Epithelial cell of esophagus (primary cell): ENCODE measurements at places on chromosomes 13 and 19.

- DNase-seq, result no peak
Measured at GRCh38 chr19:11182994-11183393, 14.4 kb downstream of the KANK2 start.

GRCh38 chr19:51607920-51608562 lies 22.2 kb downstream of the SIGLEC5 start:
- DNase-seq, result peak; percentile 78

DNA sequence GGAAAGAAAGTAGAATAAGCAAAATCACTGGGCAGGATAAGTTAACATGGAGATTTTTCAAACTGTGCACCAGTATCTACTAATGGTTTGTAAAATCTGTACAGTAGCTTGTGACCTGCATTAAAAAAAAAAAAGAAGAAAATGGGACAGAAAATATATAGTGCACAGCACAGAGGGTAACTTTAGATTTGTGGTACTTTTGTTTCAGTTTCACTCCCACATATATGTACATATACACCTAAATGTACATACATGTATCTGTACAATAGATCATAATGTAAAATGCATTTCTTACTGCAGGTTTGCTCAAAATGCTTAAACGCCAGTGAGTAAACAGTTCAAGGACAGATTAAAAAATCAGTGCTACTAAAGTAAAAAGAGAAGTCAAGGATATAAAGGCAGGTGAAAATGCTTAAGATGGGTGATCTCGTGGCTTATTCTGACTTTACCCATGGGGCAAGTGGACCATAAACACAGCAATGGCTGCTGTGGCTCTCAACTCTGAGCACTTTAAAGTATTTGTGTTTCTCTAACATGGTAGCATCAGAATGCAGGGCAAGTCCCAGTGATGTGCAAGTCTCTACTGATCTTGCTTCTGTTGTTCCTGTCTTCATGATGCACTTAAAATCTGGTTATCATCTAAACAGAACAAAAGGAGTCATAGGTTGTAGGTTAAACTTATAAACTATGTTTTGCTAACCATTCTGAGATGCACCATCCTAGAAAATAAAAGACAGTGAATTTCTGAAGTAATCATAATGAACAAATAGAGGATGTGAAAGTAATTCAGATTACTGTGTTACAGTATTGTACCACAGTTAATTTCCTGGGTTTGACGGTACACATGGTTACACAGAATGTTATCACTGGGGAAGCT lies 112.3 kb downstream of the MIPEP start:
- DNase-seq, result no peak

- DNase-seq, result no peak
Measured at GRCh38 chr13:73056565-73056962, 2.2 kb upstream of the KLF5 start.

DNA sequence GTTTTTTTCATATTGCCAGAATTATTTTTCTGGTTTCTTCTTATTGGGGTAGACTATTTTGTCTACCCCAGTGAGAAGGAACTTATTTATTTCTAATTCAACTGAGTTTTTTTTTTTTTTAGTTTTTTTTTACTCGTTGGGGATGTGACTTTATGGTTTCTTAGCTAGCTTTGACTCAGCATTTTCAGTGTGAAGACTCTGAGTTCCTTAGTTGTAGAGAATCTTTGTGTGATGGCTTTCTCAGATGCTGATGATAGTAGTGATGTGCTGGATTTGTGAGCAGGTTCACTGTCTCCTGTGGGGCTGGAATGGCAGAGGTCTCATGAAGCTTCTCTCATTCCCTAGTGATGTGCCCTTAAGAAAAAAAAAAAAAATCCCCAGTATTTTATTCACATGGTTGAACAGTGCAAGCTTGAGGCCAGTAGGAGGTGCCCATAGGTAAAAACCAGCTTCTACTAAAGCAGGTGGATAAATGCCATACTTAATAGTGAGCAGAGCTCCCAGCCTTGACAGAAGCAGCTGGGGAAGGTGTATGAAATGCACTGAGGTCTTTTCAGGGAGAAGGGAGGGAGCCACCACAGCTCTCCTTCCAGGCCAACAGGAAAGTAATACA lies 106.2 kb upstream of the KLF5 start:
- peak; percentile 35 for DNase-seq

DNA sequence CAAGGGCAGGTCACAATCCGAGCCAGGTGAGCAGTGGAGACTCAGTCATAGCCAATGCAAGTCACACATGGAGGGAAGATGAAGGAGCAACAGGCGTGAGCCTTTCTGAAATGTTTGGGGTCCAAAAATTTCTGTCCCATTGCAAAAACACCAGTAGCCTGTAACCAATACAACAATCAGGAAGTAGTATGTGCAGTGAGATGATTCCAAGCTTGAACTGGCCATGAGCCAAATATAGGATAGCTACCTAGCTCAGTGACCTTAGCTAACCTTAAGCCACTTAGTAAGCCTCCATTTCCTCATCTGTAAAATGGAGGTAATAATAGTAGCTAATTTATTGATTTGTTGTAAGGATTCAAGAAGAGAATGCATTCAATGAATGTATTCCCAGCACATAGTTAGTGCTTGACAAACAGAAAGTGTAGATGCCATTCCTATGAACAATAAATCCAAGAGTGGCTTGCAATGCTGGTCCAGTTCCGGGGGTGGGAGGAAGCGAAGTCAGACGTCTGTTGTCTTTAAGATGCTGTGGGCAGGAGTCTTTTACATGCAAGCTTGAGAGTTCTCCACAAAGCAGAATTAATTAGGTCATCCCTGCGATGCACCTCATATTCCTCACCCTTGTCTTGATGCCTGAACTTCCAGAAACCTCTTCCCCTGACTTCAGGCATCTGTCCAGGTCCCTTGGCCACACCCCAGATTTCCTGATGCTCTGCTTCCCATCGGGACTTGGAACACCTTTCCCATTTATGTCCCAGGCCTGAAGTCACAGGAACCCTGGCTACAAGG lies 195.7 kb upstream of the UBL3 start:
- DNase-seq, result peak; percentile 58

DNA sequence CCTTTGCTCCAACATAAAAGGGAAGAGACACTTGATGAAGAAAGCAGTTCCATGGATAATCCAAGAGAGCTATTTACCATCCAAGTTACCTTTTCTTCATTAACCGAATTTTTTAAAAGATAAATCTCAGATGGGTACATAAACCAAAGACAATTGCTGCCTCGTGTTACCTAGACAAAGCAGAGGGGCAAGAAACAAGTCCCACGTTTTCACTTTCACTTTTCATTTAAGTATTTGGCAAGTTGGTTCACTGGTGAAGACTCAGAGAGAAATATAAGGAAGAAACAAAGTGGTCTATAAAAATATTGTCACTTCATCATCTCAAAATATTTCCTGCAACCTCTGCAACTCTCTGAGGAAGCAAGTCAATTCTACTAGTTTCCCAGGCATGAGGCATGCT lies 446.1 kb downstream of the FGF14 start:
- DNase-seq, result no peak

DNA sequence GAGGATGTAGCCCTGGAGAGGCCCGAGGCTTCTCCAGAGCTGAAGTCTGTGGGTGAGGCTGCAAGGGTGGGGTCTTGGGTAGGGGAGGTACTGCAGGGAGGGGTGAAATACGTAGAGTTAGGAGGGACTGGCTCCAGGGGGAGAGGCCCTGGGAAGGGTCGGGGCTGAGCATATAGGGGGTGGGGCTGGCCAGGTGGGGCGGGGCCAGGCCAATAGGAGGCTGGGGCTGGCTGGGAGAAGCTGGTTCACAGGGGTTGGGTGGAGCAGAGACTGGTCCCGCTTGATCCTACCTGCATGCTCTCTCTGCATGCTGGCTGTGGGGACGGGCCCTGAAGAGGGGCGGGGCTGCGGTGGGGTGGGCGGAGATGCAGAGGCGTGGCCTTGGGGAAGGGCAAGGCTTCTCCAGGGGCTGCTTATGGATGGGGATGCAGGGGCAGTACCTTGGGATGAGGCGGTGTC lies 51.9 kb downstream of the CELF5 start:
- peak; percentile 84 for DNase-seq

DNA sequence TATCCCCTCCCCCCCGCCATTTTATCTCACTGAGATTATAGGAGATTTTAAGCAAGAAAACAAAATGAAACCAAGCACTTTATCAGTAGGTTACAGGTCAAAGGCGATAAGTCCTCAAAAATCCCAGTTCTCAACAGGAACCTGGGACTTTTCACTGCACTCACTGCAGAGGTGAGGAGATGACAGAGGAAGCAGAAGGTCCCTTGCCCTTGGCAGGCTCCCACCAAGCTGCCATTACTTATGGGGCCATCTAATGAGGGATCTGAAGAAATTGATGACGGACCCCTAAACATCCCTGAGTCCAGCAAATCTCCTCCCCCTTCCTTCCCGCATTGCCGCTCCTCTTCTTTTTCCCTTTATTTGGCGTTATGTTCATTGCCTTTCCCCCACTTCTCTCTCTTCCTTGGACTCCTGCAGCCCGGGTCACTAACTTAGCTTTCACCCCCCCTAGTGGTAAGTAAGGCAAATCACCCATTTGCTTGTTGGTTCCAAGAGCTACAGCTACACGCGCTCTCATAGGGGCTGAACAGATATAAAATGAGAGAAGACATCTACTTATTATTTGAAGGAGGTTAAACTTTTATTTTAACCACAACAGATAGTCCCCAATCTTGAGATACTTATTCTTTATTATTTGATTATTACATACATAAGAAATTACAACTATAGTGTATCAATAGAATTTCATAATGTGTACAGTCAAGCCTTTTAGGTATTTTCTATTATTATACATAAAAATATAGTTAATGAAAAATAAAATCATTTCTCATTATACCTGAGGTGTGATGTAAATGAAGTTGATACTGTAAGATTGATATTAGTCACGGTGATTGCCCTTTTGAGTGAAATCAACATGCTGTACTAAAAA lies 52.0 kb upstream of the ARGLU1 start:
- DNase-seq, result peak; percentile 69

DNA sequence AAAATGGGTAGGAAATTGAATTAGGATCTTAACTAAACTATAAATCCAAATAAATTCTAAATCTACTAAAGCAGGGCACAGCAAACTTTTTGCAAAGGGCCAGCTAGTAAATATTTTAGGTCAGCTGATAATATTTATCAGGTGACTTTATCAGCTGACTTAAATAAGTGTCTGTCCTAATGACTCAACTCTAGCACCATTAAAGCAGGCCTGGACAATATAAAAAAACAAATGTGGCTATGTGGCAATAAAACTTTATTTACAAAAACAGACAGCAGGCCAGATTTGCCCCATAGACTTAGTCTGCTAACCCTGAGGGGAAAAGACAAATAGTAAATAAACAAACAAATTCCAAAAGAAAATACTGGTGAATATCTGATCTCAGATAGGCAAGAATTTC lies 27.7 kb upstream of the DOCK9 start:
- no peak for DNase-seq

DNA sequence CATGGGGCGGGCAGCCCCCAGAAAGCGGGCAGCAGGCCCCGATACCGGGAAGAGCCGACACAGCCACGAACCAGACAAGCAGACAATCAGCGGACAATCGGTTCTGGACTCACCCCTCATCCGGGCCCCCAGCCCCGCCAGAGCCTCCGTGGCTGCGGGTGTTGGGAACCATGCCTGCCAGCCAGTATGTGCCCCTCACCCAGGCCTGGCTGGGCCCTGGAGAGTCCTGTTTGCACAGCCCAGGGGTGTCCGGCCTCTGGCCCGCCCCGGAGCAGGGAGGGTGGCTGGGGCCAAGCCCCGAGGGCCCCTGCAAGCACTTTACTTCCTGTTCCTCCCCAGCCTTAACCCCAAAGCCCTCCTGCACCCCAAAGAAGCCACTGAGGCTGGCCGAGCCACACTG lies 7.8 kb downstream of the PODNL1 start:
- no peak for DNase-seq

- no peak for DNase-seq
Measured at GRCh38 chr13:40187841-40188591, 478.4 kb downstream of the FOXO1 start.

DNA sequence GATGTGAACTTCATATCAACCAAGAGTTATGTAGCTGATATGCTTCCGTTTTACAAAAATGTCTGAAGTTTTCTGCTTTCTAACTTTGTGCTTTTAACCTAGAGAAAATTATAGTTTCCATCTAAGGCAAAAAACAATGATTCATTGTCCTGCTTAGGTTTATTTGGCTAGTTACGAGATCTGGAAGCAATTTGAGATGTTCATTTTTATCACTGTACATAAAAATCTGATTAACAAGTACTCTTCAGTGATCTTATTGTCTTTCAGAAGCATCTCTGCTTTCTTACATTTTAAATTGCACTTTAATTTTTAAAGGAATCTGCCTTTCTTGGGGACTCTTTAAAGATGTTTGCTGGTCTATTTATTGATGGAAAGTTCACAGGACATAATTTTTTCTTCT lies 188.1 kb downstream of the RFC3 start:
- DNase-seq, result no peak

DNA sequence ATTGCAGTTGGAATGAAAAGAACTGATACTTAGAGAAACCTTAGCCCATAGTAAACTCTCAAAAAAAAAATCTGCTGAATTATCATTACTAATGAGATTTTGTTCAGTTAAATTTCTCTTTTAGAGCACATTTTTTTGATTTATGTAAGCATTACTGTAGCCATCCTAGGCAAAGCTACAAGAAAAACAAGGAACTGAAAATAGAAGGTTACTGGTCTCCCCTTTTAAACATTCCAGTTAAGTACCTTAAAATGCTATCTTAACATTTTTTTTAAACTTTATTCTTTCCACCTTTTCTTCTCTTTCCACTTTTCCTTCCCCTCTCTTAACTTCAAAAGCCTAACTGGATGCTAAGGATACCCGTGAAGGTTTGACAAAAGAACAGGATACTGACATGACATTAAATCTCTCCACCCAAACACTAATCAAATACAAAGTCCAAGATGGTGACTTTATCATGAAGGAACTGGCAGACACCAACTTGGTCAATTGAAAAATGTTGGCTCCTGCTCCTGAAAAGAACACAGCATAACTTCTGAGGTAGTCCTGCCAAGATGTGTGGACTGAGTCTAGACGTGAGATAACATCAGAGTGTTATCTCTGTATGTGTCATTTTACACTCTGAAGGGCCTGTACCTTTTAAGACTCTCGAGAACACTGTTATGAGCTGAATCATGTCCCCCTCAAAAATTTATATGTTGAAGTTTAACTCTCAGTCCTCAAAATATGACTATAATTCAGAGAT lies 29.5 kb upstream of the SACS start:
- no peak for DNase-seq

DNA sequence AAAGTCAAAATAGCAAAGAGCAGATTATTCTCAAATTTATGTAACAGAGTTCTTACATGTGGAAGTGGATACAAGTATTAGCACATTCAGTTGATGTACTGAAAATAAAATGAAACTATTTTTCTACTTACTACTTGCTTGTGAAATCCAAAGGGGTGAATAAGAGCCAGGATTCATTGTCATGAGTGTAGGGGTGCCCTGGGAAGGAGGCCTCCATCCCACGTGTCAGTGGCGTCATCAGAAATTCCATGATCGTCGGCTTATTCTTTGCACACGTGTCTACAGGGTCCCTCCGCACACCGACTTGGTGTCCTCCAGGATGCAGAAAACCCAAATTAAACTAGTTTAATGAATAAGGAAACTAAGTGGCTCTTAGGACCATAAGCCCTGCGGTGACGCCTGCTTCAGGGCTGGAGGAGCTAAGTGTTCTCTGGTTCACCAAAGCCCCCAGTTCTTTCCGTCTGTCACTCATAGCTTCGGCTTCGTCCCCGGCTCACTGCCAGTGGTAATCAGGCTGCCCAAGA lies 55.5 kb downstream of the IRS2 start:
- DNase-seq, result no peak

- no peak for DNase-seq
Measured at GRCh38 chr19:29086646-29087045, 126.3 kb downstream of the UQCRFS1 start.
